GM23338 (cell line): ENCODE measurements at places on chromosomes 1 and 21. TPM values are rescaled to one million over a fixed set of nuclear protein-coding genes. Genes with fewer than 3 reads are reported as not detected.

The CFAP74 gene
- total RNA-seq, result 0.16 TPM in 1 of 2 replicates, not detected in the other

DNA sequence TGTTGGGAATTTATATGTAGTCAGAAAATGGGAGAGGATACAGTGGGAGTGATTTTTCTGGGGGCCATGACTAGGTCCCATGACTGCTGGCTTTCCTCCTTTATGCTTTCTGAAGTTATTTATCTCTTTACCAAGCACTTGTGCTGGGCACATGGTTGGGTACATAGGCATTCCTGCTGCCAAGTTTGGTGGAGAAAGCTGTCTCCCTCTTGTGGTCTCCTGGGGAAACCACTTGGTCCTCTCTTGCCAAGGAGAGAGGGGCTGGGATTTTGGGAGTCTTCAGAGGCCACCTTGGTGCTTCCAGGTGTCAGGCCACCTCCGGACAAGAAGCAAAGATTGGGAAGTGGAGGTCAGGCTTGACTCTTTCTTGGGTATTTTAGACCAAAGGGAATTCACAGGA, 120.2 kb upstream of the KCNE2 start:
- DNase-seq, result peak; percentile 72

GRCh38 chr21:39176271-39176709, 7.0 kb downstream of the PSMG1 start:
- DNase-seq, result no peak

The OVAAL gene
- not detected in 2 replicates for total RNA-seq

- no peak for DNase-seq
Observed at GRCh38 chr1:42613803-42614131, 44.5 kb upstream of the PPIH start.

The OR2G6 gene
- total RNA-seq, result not detected in 2 replicates

DNA sequence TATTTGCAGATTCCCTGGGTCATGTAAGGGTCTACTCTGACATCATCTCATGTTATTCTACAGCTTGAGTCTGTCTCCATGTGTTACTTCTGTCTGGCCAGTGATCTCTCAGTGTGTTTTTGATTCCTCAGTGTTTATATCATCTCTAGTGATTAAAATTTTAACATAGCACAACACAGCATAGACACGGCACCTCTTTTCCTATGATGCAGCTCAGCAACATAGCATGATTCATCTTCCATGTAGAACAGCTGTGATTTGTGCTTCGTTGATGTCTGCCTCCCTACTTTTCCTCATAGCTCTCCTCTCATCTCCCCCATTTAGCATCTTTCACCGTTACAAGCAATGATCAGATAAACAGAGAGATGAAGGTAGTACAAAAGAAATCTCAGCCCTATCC, 163.9 kb upstream of the DPT start:
- no peak for DNase-seq
